ENCODE measurements at places on chromosomes 11 and 22.

- no peak for DNase-seq
These were observed 26.1 kb downstream of the APOL6 start for GRCh38 chr22:35674335-35674734.

DNA sequence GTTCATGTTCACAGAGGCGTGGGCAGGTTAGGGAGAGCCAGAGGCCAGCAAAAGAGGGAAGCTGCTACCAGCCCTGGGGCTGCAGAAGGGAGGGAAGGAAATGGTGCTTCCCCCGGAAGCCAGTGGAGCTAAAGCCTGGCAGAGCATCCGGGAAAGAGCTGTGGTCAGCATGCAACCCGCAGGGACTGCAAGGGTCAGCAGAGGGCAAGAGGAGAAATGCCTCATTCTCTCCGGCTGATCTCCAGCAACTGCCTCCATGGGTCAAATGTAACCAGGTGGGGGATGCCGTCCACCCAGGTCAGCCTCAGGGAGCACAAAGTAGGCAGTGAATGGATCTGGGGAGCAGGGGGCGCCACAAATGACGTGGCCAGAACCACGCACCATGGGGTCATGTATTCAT, 36.9 kb upstream of the PRR5 start:
- DNase-seq, result no peak

DNA sequence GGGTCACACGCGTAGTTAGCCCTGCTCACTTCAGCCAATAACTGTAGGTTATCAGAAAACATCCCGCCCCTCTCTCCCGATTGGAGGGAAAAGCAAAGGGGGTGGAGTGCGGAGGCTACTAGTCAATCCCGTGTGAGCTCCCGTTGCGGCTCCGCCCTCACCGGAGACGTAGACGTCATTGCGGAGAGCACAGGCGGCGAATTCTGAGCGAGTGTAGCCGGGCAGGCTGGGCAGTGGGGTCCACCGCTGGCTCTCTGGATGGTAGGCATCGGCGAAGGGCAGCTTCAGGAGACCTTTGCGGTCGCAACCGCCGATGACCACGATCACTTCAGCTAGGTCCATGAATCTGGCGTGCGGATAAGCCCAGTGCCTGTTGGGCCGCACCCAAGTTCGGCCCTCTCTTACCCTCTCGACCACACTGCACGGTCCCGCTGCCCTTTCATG, 4.7 kb downstream of the KLHL35 start:
- peak; percentile 81 for DNase-seq

DNA sequence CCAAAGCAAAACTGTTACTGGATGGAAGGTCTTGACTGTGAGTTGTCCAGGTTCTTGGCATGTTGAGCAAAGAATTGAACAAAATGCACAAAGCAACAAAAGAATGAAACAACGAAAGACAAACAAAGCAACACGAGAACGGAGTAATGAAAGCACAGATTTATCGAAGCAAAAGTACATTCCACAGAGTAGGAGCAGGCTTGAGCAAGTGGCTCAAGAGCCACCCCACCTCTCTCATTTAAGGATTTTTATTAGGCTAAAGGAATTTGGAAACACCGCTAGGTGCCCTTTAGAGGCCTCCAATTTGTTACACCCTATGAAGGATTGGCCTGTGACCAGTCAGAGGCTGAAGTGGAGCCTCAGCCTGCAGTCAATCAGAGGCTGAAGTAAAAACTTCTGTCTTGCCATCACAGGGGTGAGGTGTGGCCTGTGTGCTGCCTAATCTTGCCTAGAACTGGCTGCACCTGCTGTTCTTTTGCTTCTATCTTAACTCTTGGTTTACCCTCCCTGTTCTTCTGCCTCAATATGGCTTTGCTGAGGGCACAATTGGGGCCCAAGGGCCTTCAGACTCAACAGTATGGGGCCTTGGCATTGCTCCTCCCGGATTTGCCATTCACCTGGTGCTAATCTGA, 59.4 kb upstream of the FTH1 start:
- no peak for DNase-seq

GRCh38 chr11:108875134-108875533, 210.3 kb downstream of the DDX10 start:
- no peak for DNase-seq

DNA sequence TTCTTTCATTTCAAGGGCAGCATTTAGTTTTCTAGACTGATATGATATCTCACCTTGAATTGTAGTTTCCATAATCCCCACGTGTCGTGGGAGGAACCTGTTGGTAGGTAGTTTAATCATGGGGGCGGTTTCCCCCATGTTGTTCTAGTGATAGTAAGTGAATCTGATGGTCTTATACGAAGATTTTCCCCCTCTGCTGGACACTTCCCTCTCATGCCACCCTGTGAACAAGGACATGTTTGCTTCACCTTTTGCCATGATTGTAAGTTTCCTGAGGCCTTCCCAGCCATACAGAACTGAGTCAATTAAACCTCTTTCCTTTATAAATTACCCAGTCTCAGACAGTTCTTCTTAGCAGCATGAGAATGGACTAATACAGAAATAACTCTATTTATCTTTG, 851.1 kb upstream of the FAT3 start:
- no peak for DNase-seq

Measured in pulmonary artery endothelial cell (primary cell).